ENCODE measurements at places on chromosomes 4 and X.

DNA sequence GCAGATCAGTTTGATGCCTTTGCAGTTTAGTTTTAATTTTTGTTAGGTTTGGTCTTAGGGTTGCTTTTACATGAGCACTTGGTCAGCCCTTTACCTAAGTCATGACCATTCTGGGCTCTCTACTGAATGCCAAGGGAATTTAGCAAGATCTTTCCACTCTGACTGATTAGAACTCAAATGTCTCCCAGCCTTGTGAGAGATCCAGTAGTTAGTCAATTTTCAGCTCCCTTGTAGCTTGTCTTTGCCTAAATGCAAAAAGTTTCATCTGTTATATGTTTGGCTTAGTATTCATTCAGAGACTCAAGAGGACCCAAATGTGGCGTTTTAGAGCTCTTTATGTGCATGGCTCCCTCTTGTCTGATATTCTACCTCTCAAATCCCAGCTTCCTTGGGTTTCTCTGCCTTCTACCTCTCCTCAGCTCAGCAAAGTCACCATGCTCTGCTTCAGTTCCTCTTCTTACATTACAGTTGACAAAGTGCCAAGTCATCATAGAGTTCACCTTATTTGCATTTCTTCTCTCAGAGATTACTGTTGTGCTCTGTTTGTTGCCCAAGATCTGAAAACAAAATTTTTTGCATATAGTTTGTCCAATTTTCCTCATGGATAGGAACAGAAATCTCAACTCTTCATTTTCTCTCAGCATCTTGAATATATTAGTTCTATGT, 17.5 kb upstream of the JAKMIP1 start:
- no peak for DNase-seq

DNA sequence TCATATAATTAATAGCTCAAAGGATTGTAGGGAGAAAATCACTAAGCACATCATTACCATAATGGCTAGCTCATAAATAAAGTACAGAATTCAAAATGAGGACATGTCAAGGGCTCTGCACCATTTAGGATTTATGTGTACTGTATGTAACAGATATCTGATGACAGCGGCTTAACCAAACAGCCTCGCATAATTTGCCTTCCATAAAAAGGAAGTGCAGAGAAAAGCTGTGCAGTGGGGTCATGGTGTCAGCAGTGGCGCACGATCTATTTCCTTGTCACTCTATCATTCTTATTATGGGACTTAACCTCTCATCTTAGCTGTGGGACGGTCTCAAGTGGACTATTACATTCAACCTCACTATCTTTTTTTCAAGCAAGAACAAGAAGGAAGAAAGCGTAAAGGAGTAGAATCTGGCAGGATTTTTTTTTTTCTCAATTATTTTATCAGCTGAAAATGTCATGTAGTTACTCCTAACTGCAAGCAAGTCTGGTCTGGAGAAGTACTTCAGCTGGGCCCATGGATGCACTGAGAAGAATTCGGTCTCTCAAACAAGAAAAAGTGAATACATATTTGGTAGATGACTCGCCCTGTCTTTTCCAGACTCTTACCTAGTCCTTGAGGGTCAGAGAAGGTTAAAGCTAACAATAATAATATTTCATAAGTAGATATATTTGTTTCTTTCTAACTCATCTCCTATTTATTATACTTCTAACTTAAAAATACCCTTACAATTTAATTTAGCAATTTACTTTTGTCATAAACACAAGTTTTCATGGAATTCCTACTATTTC, 94.6 kb downstream of the COX18 start:
- no peak for DNase-seq

DNA sequence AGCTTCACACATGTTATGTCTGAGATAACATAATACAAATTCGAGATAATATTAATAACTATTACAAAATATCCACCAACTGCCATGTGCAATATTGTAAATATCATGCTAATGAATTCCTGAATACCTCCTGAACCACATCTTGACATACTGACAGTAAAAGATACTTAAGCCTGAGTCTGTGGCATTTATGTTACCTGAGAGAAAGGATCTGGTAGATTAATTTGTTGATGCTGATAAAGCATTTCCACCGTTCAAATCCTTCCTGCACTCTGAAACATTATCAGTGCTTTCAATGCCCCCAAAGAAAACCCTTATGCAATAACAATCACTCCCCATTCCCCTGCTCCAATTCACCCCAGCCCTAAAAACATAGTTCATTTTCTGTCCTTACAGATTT, 38.8 kb upstream of the ADGRA3 start:
- DNase-seq, result no peak

DNA sequence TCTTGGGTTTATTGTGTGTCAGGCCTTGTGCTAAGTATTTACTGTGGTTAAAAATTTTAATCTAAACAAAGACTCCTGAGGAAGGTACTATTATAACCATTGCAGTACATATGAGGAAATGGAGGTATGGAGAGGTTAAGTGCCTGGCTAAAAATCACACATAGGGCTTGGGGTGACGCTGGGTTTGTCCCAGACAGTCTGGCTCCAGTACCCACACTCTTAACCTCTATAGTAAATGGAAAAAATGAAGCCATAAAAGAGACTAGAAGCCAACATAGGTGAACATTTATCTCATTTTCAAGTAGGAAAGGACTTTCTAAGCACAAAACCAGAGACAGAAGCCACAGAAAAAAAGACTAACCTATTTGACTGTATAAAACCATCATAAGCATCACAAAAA, 1.9 kb downstream of the FOXP3 start:
- DNase-seq, result no peak

- no peak for DNase-seq
Measured at GRCh38 chrX:130084631-130085237, 25.6 kb downstream of the ELF4 start.

DNA sequence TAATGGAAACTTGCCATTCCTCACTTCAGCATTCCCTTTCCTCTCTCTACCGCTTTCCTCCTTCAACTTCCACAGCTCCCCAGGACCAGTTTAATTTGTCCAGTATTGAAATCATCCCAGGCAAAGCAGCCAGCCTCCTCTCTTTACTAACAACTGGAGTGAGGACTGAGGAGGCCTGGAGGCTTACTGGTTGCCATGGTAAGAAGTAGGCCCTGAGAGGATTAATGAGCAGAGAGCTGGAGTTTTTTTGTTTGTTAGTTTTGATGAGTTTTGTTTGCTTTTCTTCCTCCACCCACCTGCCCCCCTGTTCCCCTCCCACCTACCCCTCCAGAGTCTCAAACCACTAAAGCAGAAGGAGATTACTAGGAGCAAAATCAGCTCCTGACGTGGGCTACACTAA, 29.5 kb upstream of the PLP1 start:
- DNase-seq, result no peak

GRCh38 chr4:120293341-120293740, 226.7 kb upstream of the MAD2L1 start:
- DNase-seq, result no peak

- DNase-seq, result no peak
Measured at GRCh38 chrX:21457718-21458117, 83.5 kb downstream of the CNKSR2 start.

- DNase-seq, result no peak
Measured at GRCh38 chr4:38674258-38675144, 10.5 kb downstream of the KLF3 start.

GRCh38 chrX:26851981-26852380, 611.2 kb downstream of the PPP4R3C start:
- no peak for DNase-seq

GRCh38 chrX:24643116-24643515, 4.0 kb downstream of the PCYT1B start:
- no peak for DNase-seq

GRCh38 chr4:78612398-78613178, 61.0 kb downstream of the ANXA3 start:
- DNase-seq, result no peak

- no peak for DNase-seq
Measured at GRCh38 chr4:26148927-26149326, 171.9 kb upstream of the RBPJ start.

DNA sequence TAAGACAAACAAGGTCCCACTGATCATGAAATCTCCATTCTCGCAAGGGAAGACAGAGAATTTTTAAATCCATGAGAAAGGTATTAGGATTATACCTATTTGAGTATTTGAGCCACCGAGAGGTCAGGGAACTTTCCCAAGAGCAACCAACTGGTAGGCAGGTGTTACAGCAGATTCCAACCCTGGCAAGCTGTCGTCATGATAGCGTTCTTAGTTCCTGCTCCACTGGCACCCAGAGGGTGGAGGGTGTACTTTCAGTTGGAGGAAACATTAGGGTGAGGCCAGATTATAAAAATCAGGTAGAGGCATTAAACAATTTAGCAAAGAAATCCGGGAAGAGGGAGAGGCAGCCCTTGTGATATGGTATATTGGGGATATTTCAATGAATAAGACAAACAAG, 23.3 kb downstream of the COQ2 start:
- no peak for DNase-seq

GRCh38 chrX:53284684-53285447, 3.5 kb upstream of the IQSEC2 start:
- DNase-seq, result peak; percentile 25

DNA sequence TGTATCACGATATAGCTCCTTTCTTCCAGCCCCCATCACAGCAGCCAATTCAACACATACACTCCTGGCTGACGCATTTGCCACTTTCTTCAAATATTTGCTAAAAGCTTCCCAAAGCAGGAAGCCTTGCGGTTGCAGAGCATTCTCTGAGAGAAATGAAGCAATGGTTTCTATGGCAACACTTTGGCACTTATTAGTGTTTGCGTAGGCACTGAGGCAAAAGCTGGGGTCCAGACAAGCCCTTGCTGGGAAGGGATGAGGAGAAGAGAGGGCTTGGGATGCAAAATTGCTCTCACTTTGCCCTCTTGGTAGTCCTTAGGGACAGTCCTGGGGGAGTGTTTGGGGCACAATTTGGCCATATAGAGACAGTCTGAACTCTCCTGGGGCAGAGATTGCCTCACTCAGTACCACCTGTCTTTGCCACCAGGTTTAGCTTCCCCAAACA, 55.0 kb upstream of the PAK3 start:
- no peak for DNase-seq

DNA sequence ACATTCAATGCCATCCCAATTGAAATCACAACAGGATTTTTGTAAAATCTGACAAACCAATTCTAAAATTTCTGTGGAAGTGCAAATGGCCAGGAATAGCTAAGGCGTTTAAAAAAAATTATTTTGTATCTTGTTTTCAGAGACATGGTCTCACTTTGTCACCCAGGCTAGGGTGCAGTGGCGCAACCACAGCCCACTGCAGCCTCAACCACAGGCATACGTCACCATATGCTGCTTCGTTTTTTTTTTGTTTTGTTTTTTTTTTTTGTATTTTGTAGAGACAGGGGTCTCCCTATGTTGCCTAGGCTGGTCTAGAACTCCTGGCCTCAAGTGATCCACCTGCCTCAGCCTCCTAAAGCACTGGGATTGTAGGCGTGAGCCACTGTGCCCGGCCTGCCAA, 24.5 kb downstream of the ZNF41 start:
- no peak for DNase-seq

GRCh38 chr4:149005191-149005590, 563.0 kb upstream of the NR3C2 start:
- no peak for DNase-seq

GRCh38 chr4:154503598-154503997, 12.0 kb upstream of the DCHS2 start:
- DNase-seq, result no peak

DNA sequence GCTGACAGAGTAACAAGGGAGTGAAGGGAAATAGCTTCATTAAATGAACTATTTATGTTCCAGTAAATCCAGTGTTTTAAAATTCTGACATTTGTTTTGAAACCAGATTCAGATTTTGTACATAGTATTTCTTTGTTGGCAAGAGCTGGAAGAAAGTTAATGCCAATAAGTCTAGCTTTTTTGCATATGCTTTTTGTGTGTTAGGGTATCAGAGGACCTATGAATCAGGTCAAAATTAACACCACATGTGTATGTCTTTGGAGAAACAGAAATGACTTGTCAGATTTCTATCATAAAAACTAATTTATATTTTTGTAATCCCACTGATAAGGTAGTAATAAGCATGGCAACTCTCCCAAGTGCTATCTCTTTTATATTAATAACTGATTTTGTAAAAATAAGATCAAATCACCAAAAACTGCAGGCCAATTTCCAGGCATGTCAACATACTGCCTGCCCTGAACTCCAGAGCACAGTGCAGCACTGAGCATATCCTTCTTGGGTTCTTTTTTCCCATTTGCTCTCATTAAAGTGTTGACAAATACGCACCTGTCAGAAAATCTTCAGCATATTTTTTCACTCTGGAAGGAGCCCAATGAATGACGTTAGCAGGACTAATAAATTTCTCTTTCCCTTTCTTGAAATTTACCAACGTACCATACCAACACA, 65.5 kb downstream of the SH3RF1 start:
- DNase-seq, result no peak

DNA sequence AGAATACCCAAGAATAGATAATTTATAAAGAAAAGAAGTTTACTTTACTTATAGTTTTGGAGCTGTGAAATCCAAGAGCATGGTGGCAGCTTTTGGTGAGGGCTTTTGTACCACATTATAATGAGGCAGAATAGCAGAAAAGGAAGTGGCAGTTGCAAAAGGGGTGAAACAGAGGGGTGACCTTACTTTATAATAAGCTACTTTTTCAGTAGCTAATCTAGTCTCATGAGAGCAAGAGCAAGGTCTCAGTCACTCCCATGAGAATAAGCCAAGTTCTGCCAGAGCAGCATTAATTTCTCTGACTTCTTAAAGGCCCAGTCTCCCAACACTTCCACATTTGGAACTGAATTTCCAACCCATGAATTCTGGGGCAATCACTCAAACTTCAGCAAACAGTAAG, 502.0 kb downstream of the GBA3 start:
- DNase-seq, result no peak

- peak; percentile 18 for DNase-seq
Measured at GRCh38 chrX:55907968-55908607, 190.5 kb downstream of the RRAGB start.

DNA sequence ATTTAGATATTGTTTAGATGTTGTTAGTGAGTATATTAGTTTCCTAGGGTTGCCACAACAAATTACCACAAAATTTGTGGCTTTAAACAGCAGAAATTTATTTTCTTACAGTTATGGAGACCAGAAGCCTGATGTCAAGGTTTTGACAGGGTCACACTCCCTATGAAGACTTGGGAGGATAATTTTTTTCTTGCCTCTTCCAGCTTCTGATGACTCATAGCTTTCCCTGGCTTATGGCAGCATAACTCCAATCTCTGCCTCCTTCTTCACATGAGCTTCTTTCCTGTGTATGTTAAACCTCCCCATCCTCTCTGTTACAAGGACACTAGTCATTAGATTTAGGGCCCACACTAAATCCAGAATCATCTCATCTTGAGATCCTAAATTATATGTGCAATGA, 20.9 kb upstream of the RAB40A start:
- DNase-seq, result no peak

GRCh38 chrX:29728639-29729038, 486.7 kb upstream of the MAGEB2 start:
- DNase-seq, result no peak

- no peak for DNase-seq
Measured at GRCh38 chr4:145488310-145488709, 6.7 kb downstream of the SMAD1 start.

DNA sequence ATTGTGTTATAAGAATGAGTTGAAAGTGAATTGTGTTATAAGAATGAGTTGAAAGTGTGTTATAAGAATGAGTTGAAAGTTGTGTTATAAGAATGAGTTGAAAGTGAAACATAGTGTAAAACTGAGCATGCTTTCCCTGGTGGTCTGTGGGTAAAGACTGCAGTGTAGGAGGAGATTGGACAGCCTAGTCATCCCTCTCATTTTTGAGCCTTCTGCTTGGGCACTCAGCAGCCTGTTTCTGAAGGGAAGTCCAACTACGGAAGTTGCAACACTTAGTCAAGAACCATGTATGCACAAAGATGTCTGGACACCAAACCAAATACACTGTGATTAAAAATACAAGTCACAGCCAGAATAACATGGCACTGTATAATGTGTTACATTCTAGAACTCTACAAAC, 72.6 kb downstream of the ANK2 start:
- DNase-seq, result no peak
